Activated T-helper 1 cell treated with Interleukin-2 at 50 U/mL for 16 hours (primary cell): ENCODE measurements at places on chromosomes 12 and 14.

GRCh38 chr12:128543460-128543859, 276.5 kb downstream of the TMEM132C start:
- DNase-seq: no peak

GRCh38 chr12:122732170-122732569, 1.5 kb upstream of the HCAR1 start:
- no peak for DNase-seq

GRCh38 chr14:74217672-74218448, 21.4 kb upstream of the VSX2 start:
- peak; percentile 52 for DNase-seq

DNA sequence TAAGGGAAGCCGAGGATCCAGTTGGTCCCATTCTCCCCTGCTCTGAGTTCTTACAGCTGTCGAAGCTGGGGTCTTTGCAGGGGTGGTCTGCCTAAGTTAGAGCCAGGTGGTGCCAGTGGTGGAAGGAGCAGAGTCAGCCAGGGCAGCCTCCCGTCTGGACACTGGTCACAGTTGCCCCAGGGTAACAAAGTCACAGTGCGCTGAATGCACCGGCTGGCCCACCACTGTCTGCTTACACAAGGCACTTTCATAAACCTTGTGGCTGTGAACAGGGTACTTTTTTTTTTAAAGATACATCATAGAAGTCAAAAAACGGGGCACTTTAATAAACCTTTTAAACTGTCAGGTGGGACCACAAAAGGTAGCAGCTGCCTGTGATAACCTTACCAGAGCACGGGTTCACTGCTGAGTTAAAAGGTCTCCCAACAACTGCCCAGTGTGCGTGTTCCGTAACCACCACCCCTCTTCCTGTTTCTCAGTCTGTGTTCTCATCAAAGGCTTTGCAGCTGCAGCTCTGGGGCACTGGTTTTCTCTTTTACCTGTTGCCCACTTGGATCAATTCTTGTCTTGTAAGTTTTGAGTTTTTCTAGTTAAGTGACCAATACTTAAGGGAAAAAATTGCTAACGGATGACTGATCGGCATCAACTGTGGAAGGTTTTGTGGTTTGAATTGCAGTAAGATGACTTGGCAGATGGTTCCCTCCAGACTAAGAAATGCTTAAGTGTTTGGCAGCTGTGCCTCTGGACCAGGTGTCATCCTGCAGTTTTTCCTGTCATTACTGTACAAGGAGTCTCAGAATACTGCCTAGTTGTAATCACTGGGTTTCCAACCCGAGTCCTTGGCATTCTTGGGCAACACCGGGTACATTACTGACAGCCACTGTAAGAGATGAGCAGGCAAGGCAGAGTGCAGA, 55.9 kb downstream of the DYNC1H1 start:
- DNase-seq: no peak

- peak; percentile 27 for DNase-seq
These were observed 1.7 kb upstream of the ANKRD33 start for GRCh38 chr12:51886021-51886710.

DNA sequence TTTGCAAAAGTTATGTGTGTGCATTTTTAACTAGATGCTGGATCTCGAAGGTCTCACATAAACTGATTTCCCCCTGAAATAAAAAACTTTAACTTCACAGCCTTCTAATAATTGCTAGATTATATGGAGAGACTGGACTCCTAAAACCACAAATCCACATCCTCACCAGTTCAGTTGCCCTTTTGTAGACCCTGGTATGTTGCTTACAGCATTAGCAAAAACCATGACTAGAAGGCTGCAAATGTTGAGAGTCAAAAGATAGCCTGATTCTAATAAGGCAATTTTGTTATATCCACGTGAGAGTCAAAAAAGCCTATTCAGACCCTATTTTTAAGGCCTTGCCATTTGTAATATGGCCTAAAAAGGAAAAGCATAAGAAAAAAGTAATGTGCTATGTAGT, 37.4 kb downstream of the RASSF8 start:
- no peak for DNase-seq

DNA sequence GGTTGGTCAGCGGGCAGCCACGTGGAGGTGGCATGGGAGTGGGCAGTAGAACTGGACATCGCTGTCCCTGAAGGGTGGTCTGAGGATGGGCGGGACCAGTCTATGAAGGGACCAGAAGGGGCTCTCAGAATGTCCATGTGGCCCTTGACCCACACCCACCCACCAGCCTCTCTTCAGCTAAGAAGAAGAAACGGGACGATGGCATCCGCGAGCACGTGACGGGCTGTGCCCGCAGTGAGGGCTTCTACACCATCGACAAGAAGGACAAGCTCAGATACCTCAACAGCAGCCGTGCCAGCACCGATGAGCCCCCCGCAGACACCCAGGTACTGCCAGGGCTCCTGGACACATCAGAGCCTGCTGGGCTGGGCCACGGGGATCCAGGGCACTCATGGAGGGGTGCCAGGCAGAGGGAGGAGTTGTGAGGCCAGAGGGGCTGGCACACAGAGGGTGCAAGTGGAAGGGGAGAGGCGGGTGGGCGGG, 21.3 kb downstream of the SETD1B start:
- DNase-seq: no peak
